ENCODE measurements at places on chromosomes 1 and 21. TPM values are rescaled to one million over a fixed set of nuclear protein-coding genes. Genes with fewer than 3 reads are reported as not detected.

- no peak for DNase-seq
Measured at GRCh38 chr1:248824701-248825100, 1.0 kb downstream of the SH3BP5L start.

DNA sequence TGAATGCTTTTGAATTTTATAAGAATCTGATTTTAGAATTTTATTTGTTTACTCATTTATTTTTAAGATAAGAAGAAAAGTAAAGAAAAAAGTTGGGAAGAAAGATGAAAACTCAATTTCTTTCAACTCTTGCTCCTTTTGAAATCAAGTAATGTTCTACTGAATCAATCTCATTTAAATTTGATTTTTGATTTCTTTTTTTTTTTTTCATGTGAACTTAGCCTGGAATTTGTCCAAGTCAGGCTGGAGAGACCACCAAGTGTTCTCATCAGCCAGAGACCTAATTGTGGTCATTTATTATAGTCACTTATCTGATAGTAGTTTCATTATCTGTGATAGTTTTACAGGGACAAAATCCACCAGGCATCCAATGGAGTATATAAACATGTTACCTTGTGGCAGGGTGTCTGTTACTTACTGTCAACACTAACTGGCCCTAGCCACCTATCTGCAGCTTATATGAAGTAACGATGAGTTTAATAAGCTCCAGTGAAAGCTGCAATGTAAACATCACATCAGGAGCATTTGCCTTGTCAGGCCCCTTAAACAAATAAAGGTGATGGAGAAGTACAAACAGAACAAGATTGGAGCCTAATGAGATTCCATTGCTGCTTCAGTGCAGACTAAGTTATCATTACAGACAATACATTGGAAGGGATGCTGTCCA lies 39.2 kb downstream of the HLX start:
- no peak for DNase-seq

DNA sequence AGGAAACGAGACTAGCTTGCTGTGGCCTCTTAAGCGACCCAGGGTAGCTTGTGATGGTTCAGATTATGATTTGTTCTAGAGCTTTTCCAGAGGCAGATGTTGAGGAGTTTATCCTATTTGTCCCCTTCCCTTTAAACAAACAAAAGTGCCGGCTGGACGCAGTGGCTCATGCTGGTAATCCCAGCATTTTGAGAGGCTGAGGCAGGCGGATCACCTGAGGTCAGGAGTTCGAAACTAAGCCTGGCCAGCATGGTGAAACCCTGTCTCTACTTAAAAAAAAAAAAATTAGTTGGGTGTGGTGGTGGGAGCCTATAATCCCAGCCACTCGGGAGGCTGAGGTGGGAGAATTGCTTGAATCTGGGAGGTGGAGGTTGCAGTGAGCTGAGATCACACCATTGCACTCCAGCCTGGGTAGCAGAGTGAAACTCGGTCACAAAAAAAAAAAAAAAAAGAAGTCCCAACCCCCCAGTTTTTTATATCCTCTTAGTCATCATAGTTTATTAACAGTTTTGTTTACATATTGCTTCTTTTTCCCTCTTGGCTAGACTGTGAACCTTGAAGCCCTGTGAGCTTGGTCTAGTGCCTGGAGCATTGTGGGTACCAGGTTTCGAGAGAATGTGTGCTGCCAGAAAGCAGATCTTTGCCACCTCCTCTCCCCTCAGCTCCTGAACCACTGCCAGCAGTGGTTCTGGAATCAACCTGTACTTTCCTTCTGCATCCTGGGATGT lies 29.8 kb downstream of the MAPKAPK2 start:
- DNase-seq = no peak

GRCh38 chr1:78658901-78659300 lies 9.3 kb downstream of the IFI44 start:
- no peak for DNase-seq

Gene CRB1
- polyA plus RNA-seq = 0.31 TPM
